ENCODE measurements at places on chromosomes 16 and 17. TPM values are rescaled to one million over a fixed set of nuclear protein-coding genes. Genes with fewer than 3 reads are reported as not detected.

The PRR29 gene
- total RNA-seq, result 0.81 TPM

The PTGES3L gene
- 1.4 TPM for total RNA-seq

The EVPLL gene
- 0.06 TPM for total RNA-seq

The KAT8 gene
- 40.2 TPM for total RNA-seq

The CCDC43 gene
- total RNA-seq, result 21.6 TPM

The SLC13A2 gene
- total RNA-seq, result 0.10 TPM

The PRRT2 gene
- 0.66 TPM for total RNA-seq

The RPS15A gene
- total RNA-seq, result 2,254 TPM

The ADAP2 gene
- 2.5 TPM for total RNA-seq

The WFDC1 gene
- total RNA-seq, result not detected

The CDK12 gene
- 29.3 TPM for total RNA-seq

The TMEM235 gene
- total RNA-seq, result not detected

The MYH8 gene
- not detected for total RNA-seq

The MAPK8IP3 gene
- total RNA-seq, result 60.3 TPM

The TNS4 gene
- total RNA-seq, result 101 TPM

The TNK1 gene
- 2.0 TPM for total RNA-seq

The TBC1D3G gene
- total RNA-seq, result 0.07 TPM

The DDX5 gene
- 1,122 TPM for total RNA-seq

The CIITA gene
- not detected for total RNA-seq

The SOST gene
- total RNA-seq, result not detected

The HES7 gene
- 2.5 TPM for total RNA-seq

The PLA2G10 gene
- total RNA-seq, result not detected

The KIF19 gene
- total RNA-seq, result not detected

The ADAM11 gene
- 2.4 TPM for total RNA-seq

The G6PC1 gene
- total RNA-seq, result not detected

The CCDC92B gene
- total RNA-seq, result 0.15 TPM

The DPEP3 gene
- total RNA-seq, result not detected

The ACSM3 gene
- total RNA-seq, result 4.6 TPM

The MYH10 gene
- 21.3 TPM for total RNA-seq

The CD300E gene
- total RNA-seq, result not detected

The NPIPB6 gene
- total RNA-seq, result 2.0 TPM

The CACNG5 gene
- not detected for total RNA-seq

The EFCAB3 gene
- total RNA-seq, result not detected

The METTL9 gene
- 101 TPM for total RNA-seq

The CISD3 gene
- 90.7 TPM for total RNA-seq

The CDH15 gene
- total RNA-seq, result not detected

The TNFRSF17 gene
- not detected for total RNA-seq
